CD4-positive, alpha-beta T cell treated with Interleukin-6 at 100 ng/mL for 8 hours (primary cell): ENCODE measurements at places on chromosomes 7 and 10.

GRCh38 chr10:95125582-95125981, 56.3 kb upstream of the CYP2C8 start:
- no peak for DNase-seq

GRCh38 chr10:98030093-98030821, at the start of gene CRTAC1:
TSS of gene CRTAC1 (minus strand) at chr10:98030621. CDS start at chr10:98030472, 149 bp downstream.
- no peak for DNase-seq

GRCh38 chr7:131640686-131641085, 84.3 kb upstream of the PODXL start:
- no peak for DNase-seq

GRCh38 chr10:57979491-57979890, 288.2 kb downstream of the IPMK start:
- no peak for DNase-seq

- DNase-seq: no peak
Measured at GRCh38 chr7:159130199-159130775, 14.4 kb downstream of the VIPR2 start.

DNA sequence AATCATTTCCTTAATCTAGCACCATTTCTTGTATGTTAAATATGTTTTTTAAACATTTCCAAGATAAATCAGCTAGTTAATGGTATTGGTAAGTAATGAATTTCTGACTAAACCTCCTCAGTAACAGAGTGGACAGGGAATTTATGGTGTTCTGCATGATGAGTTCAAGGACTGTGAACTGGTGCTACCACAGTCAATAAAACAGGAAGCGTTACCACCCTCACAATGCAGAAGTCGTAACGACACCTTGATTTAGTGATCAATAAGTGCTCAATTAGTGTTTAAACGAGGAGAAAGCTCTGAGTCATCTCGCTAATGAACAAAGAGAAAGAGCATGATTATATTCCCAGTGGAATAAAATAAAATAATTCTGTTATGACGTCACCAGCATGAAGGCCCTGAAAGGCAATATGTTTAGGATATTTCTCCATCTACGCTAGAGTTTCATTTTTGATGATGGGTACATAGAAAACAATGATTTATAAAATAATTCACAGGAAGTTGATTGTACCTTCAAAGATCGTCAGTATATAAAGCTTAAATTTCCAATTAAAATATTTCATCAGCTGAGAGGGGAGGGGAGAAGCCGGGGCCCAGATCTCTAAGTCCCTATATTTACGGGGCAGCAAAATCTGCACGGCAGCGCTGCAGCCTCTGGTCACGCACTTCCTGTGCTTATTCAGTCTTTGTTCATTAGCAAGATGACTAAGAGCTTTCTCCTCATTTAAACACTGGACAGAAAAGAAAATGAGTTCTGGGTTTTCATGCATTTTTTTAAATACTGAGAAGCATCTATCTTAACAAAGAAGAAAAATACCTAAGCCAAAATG, 400.5 kb downstream of the PTPRN2 start:
- no peak for DNase-seq

DNA sequence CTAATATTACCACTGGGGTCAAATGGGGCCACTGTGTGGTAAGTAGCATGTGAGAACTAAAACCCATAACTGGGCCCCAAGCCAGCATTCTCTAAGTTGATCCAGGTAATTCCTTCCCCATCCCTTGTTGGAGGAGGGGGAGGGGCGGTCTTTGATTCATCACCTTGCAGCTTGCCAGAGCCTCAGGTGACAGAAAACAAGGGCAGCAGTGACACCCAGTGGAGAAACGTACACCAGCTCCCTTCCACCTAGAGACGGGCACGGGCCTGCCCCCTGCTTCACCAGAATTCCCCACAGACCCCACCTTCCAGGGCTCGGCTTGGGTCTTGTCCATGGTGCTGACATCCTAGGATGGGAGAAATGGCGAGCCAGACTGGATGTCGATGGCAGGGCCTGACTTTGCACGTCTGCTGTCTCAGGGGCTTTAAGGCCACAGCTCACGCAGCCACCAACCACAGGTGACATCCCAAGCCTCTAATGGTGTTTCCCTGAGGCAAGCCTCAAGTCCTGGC, 102.0 kb downstream of the STRA8 start:
- DNase-seq: no peak

GRCh38 chr7:70951271-70951962, 180.5 kb upstream of the GALNT17 start:
- DNase-seq: no peak
